Activated T-helper 2 cell treated with anti-CD3 and anti-CD28 coated beads, Interferon-gamma antibody, Interleukin-2, Interleukin-4, amounts not matched to agents 10 μg/mL and 5 μg/mL and 100 μg/mL, durations not matched to agents 14 hours and 24 hours and 36 hours (primary cell): ENCODE measurements at places on chromosomes 11 and 22.

GRCh38 chr22:18023509-18024275, 669 bp downstream of the MICAL3 start:
- peak; percentile 12 for DNase-seq
- H3K27ac ChIP-seq: no peak overlapping the region
- H3K4me3 ChIP-seq: peak overlapping the region; percentile 81
- H3K36me3 ChIP-seq: no peaks in the 10 kb centered on the region

DNA sequence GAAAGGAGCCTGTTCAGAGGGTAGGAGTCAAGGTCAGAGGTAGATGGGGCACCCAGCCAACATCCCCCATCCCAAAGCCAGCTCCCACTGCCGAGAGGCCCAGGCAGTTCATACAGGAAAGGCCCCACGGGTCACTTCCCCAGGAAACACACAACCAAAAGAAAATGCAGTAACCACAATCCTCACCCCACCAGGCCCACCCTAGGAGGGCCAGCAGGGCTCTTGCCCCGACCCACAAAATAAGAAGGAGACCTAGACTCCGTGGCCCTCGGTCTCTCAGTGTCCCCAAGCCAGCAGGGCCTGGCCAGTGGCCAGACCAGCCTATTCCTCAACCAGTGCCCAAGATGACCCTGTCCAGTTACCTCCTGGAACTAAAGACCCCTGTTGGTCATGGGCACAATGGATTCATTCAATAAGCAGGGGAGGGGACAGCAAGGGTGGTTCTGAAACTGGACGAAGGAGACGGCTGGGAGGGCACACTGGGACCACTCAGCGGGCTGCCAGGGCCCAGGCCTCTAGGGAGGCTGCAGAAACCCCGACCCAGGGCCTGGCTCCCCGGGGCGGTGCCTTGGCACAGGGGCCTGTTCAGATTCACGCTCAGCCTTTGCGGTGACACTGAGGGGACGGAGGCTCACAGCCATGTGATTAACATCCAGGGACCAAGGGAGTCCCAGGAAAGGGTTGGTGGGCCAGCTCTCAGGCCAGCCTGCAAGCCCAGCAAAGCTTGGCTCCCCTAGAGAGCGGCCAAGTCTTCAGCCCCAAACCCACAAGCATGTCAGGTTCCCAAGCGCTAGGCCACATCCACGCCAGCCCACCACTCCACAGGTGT, 5.5 kb downstream of the RAB3IL1 start:
- H3K4me3 ChIP-seq: no peak overlapping the region
- peaks cover 18% of the 10 kb centered on the region for H3K27me3 ChIP-seq
- no peak for DNase-seq

- no peaks in the 10 kb centered on the region for H3K4me1 ChIP-seq
- no peak overlapping the region for H3K4me3 ChIP-seq
- peaks cover 6% of the 10 kb centered on the region for H3K27me3 ChIP-seq
- DNase-seq: no peak
- no peak overlapping the region for H3K27ac ChIP-seq
Measured at GRCh38 chr22:27149921-27150543, 492.6 kb downstream of the MIAT start.

GRCh38 chr11:94675239-94675638, 92.9 kb upstream of the AMOTL1 start:
- no peak overlapping the region for H3K27ac ChIP-seq
- no peak for DNase-seq
- H3K4me3 ChIP-seq: no peak overlapping the region
- H3K4me1 ChIP-seq: no peaks in the 10 kb centered on the region
- no peaks in the 10 kb centered on the region for H3K27me3 ChIP-seq

- H3K27me3 ChIP-seq: peaks cover 21% of the 10 kb centered on the region
- peak; percentile 78 for DNase-seq
- H3K36me3 ChIP-seq: no peaks in the 10 kb centered on the region
- peaks cover 36% of the 10 kb centered on the region for H3K4me1 ChIP-seq
Measured at GRCh38 chr11:46238967-46239800, 38.3 kb upstream of the CREB3L1 start.

- no peaks in the 10 kb centered on the region for H3K4me1 ChIP-seq
- DNase-seq: no peak
- H3K27ac ChIP-seq: no peak overlapping the region
- no peaks in the 10 kb centered on the region for H3K36me3 ChIP-seq
- no peak overlapping the region for H3K4me3 ChIP-seq
Measured at GRCh38 chr11:2574553-2575535, 125.0 kb downstream of the KCNQ1OT1 start.

- H3K36me3 ChIP-seq: peaks cover under 1% of the 10 kb centered on the region
- no peak overlapping the region for H3K4me3 ChIP-seq
- H3K27me3 ChIP-seq: peaks cover 44% of the 10 kb centered on the region
- DNase-seq: no peak
- H3K4me1 ChIP-seq: peaks cover 18% of the 10 kb centered on the region
- H3K27ac ChIP-seq: no peak overlapping the region
Measured at GRCh38 chr11:8907116-8907515, 3.9 kb upstream of the AKIP1 start.

DNA sequence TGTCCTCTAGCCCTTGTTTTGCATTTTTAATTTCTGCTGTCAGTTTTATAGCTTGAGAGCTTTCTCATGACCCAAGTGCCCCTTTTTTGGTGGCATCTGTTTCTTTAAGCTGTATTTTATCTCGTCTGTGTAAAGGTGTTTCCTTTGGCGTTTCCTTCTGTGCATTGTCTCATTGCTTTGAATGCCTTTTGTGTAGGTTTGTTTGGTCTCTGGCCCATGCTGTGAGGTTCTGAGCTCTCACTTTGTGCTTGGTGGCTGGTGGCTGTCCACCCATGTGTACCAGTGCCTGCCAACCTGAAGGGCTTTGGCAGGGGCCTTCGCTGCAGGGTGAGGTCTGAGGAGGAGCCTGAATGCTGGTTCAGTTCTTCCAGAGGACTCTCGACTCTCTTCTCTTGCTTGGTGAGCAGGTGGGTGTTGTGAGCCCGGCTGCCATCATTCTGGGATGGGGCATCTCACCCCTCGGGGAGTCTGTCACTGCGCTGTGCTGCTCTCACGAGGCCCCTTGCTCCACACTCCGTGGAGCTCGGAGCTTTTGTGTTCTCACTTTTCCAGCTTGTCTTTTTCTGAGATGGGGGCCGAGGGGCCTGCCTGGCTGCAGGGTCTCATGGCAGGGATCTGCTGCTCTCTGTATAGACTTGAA, 14.9 kb downstream of the AP2A2 start:
- peaks cover 20% of the 10 kb centered on the region for H3K36me3 ChIP-seq
- H3K4me1 ChIP-seq: peaks cover 16% of the 10 kb centered on the region
- H3K4me3 ChIP-seq: no peak overlapping the region
- H3K27me3 ChIP-seq: no peaks in the 10 kb centered on the region

GRCh38 chr11:73229896-73230875, 12.1 kb downstream of the P2RY2 start:
- no peaks in the 10 kb centered on the region for H3K36me3 ChIP-seq
- H3K4me3 ChIP-seq: no peak overlapping the region
- DNase-seq: no peak

DNA sequence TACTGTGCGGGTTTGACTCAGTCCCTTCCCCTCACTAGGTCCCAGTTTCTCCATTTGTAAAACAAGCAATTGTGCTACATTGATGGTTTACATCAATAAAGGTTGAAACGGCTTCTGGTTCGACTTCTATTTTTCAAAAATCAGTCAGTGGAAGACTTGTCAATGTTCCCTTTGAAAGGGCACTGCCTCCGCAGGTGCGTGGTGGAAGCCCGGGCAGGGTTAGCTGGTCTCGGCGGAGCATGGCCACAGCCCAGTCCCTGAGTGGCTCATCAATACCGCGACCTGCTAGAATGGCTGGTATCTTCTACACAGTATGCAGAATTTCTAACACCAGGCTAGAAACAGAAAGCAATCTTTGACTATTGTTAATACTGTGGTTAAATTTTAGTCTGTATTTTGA, 16.1 kb downstream of the MS4A10 start:
- H3K4me1 ChIP-seq: peaks cover 2% of the 10 kb centered on the region
- no peaks in the 10 kb centered on the region for H3K36me3 ChIP-seq
- no peak overlapping the region for H3K27ac ChIP-seq
- DNase-seq: no peak
- H3K4me3 ChIP-seq: no peak overlapping the region

DNA sequence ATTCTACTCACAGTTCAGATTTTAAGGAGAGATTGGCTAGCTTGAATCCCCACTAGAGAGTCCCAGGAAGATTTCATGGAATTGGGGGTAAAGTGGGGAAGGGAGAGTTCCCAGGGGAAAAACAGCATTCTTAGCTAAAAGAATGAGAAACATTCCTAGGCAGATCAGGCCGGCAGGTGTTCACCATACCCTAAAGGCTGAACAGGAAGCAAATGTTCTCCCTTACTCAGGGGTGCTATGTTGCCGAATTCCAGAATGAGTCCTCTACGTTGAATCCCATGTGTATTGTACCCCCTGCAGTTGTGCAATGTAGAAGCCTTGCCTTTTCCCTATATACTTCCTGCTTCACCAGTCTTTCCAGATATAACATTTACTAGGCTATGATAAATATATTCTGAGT, 135.2 kb upstream of the NCAM1 start:
- H3K4me3 ChIP-seq: no peak overlapping the region
- no peak for DNase-seq
- H3K36me3 ChIP-seq: no peaks in the 10 kb centered on the region
- H3K27ac ChIP-seq: no peak overlapping the region

- H3K36me3 ChIP-seq: no peaks in the 10 kb centered on the region
- no peak overlapping the region for H3K27ac ChIP-seq
- H3K4me1 ChIP-seq: peaks cover 3% of the 10 kb centered on the region
- no peak for DNase-seq
Measured at GRCh38 chr11:32280339-32280738, 155.0 kb downstream of the WT1 start.

- H3K4me3 ChIP-seq: no peak overlapping the region
- H3K27ac ChIP-seq: peak overlapping the region; percentile 15
- H3K4me1 ChIP-seq: peaks cover 2% of the 10 kb centered on the region
- no peak for DNase-seq
Measured at GRCh38 chr22:41565403-41566054, 4.7 kb downstream of the CSDC2 start.

- no peak overlapping the region for H3K4me3 ChIP-seq
- DNase-seq: no peak
- H3K36me3 ChIP-seq: peaks cover 8% of the 10 kb centered on the region
- peak overlapping the region; percentile 64 for H3K27ac ChIP-seq
Measured at GRCh38 chr22:37631448-37632173, 7.9 kb upstream of the SH3BP1 start.

DNA sequence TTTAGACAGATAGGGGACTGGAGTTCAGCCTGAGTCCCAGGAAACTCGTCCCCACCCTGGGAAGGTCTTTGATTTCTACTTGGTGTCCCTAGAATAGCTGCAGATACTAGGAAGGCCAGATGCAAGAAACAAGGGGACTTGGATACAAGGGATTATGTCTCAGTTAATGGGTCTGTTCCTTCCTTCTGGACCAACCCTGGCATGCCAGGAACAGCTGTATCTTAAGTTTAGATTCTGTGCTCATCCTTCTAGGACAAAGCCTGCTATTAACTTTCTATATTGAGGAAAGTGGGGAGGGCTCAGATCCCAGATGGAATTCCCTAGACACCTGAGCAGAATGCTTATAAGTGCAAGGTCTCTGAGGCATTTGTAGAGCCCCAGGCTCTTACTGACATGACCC, 3.9 kb upstream of the OR52M1 start:
- no peaks in the 10 kb centered on the region for H3K36me3 ChIP-seq
- H3K27me3 ChIP-seq: peaks cover 8% of the 10 kb centered on the region
- DNase-seq: no peak
- no peak overlapping the region for H3K27ac ChIP-seq
- H3K4me1 ChIP-seq: no peaks in the 10 kb centered on the region

DNA sequence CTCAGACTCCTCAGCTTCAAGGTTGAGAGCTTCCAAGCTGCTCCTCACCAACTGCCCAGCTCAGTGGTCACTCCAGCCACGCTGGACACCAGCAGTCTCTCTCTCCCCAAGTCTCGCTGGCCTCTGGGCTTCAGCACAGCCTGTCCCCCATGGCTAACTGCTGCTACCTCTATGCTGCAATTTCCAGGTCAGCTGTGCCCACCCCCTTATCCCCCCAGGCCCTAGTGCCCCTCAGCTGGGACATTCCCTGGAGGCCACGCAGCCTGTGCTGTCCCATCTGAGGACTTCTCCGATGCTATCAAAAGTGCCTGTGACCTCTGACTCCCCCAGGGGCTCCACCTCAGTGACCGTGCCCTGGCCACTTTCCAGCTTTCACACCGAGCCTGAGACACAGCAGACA, 37.5 kb upstream of the PHF21B start:
- no peak overlapping the region for H3K4me3 ChIP-seq
- no peak for DNase-seq
- H3K36me3 ChIP-seq: no peaks in the 10 kb centered on the region
- no peaks in the 10 kb centered on the region for H3K4me1 ChIP-seq
- H3K27me3 ChIP-seq: no peaks in the 10 kb centered on the region
- H3K27ac ChIP-seq: no peak overlapping the region

GRCh38 chr22:19187716-19188563, 9.4 kb upstream of the SLC25A1 start:
- no peak overlapping the region for H3K4me3 ChIP-seq
- no peak overlapping the region for H3K27ac ChIP-seq
- H3K27me3 ChIP-seq: no peaks in the 10 kb centered on the region
- no peaks in the 10 kb centered on the region for H3K4me1 ChIP-seq
- no peak for DNase-seq
- H3K36me3 ChIP-seq: no peaks in the 10 kb centered on the region

GRCh38 chr11:120004723-120005122, 133.2 kb downstream of the TRIM29 start:
- H3K27me3 ChIP-seq: peaks cover 12% of the 10 kb centered on the region
- H3K36me3 ChIP-seq: no peaks in the 10 kb centered on the region
- H3K4me3 ChIP-seq: no peak overlapping the region
- no peak for DNase-seq
- H3K27ac ChIP-seq: no peak overlapping the region

DNA sequence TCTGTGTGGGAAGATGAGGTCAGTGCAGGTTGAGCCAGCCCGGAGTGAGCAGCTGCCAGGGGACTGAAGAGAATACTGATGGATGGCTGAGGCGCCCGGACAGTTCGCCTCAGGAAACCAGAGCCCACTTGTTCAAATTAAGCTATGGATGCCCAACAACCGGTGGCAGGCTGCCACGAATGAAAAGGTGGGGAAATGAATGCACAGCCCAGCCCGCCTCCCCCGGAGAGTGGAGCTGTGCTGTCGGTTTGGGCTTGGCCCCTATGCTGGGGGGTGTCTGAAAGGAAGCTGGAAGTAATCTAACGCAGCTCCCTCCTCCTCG, 21.9 kb downstream of the HSPA8 start:
- H3K27ac ChIP-seq: no peak overlapping the region
- no peak overlapping the region for H3K4me3 ChIP-seq
- no peak for DNase-seq
- H3K36me3 ChIP-seq: no peaks in the 10 kb centered on the region
- H3K27me3 ChIP-seq: peaks cover 6% of the 10 kb centered on the region

- no peaks in the 10 kb centered on the region for H3K4me1 ChIP-seq
- no peak for DNase-seq
- no peaks in the 10 kb centered on the region for H3K27me3 ChIP-seq
- no peak overlapping the region for H3K4me3 ChIP-seq
- H3K27ac ChIP-seq: no peak overlapping the region
- no peaks in the 10 kb centered on the region for H3K36me3 ChIP-seq
Measured at GRCh38 chr22:49010901-49011300, 816.8 kb downstream of the BRD1 start.

DNA sequence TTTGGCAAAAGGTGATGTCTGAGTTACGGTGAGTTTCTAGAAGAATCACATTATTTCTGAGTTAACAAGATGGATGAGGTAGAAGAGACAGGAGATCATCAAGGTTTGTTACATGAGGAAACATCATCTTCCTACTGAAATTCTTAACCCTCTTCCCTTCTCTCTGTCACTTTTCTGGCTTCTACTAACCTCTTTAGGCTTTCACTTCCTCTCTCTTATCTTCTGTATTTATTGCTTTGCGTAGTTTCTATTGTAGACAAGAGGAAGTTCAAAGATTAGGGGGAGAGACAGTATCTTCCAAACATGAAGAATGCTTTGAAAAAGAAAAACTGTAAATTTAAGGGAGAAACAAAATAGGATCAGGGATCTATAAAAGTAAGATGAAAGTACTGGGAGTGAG, 75.4 kb downstream of the TRPC6 start:
- no peaks in the 10 kb centered on the region for H3K36me3 ChIP-seq
- no peak for DNase-seq
- H3K4me1 ChIP-seq: no peaks in the 10 kb centered on the region
- H3K4me3 ChIP-seq: no peak overlapping the region
